Breast epithelium (tissue), 4 donors: ENCODE measurements at places on chromosomes 4 and X. TPM values are rescaled to one million over a fixed set of nuclear protein-coding genes. Genes with fewer than 3 reads are reported as not detected.

The SAGE1 gene
- total RNA-seq, result not detected

The ZCCHC18 gene
- 0.59 TPM for total RNA-seq

The GYPB gene
- total RNA-seq, result not detected

The HMX1 gene
- not detected for total RNA-seq

The GAGE2A gene
- total RNA-seq, result not detected

The TMEM47 gene
- total RNA-seq, result 36.8 TPM
